A549 (cell line): ENCODE measurements at places on chromosomes 1 and 21.

DNA sequence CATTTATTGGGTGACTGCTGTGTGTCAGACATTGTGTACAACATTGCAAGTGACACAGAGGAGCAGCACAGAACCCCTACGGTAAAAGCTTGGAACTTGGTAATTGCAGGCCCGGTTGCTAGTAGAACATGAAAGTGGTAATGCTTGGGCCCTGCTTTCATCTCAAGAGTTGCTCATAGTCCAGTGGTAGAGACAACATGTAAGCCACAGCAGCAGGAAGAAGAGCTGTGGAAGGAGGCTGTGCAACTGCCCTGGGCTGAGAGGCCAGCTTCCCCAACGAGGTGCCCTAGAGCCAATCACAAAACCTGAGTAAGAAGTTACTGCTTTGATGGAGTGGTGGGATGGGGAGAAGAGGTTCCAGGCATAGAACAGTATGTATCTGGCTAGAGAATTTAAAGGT lies 18.4 kb downstream of the CNIH4 start:
- no peak for DNase-seq

DNA sequence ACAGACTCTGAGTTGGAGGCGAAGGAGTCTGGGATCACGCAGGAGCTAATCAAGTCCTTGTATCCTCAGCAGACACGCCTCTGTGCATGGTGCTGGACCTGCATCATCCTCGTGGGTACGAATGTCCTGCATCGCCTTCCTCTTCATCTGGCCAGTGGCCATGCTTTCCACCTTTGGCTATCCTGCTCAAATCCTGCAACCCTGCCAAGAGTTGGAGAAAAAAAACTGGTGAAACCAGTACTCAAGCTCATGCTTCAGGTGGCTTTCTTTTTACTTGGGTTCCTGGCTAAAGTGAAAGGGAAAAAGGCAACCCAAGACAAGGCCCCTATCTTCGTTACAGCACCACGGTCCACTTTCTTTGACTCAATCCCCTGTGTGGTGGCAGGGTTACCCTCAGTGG lies 8.9 kb downstream of the SETSIP start:
- DNase-seq = no peak

- no peak for DNase-seq
Observed at GRCh38 chr1:205030241-205030640, 12.8 kb upstream of the CNTN2 start.

DNA sequence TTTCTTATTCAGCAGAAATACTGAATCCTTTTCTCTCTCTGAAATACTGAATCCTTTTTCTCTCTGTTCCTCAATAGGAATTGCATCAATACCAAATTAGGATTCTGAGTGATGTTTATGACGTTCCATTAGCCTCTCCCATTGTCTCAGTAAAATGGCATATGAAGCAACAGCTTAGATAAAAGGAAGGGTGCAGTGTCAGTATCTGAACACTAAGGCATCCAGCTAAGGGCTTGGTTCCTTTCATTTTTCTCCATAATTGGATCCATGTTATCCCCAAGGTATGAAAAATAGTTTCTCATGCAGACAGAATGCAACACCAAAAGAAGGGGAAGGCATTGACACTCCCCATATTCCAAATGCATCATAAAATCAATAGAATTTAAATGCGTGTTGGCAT lies 61.5 kb upstream of the RAVER2 start:
- no peak for DNase-seq

- DNase-seq = no peak
Observed at GRCh38 chr1:162861101-162861500, at the start of gene CCDC190. TSS of gene CCDC190 (minus strand) at chr1:162861175. CDS start at chr1:162859646, 1,529 bp downstream.

- no peak for DNase-seq
Observed at GRCh38 chr1:27906759-27907158, 28.0 kb upstream of the SMPDL3B start.

- no peak for DNase-seq
Observed at GRCh38 chr1:9551984-9552383, 12.7 kb downstream of the SLC25A33 start.

DNA sequence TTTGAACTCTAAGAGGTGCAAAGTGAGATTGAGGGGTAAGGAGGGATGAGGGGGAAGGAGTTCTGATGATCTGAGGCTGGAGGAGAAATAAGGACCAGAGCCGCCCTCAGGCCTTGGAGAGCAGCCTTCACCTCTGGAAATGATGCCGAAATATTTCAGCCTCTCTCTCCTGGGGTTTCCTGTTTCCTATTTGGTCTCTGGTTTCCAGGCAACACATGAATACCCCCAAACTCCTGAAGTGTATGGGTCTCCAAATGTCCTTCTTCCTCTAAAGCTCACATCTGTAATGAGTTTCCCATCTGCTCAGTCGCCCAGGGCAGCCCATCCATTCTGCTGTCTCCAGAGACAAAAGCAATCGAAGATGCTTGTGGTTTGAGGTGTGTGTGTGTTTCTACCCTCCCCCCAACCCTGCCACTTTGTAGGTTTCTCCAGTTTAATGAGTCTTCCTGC lies 52.0 kb upstream of the FAM20B start:
- DNase-seq = no peak

DNA sequence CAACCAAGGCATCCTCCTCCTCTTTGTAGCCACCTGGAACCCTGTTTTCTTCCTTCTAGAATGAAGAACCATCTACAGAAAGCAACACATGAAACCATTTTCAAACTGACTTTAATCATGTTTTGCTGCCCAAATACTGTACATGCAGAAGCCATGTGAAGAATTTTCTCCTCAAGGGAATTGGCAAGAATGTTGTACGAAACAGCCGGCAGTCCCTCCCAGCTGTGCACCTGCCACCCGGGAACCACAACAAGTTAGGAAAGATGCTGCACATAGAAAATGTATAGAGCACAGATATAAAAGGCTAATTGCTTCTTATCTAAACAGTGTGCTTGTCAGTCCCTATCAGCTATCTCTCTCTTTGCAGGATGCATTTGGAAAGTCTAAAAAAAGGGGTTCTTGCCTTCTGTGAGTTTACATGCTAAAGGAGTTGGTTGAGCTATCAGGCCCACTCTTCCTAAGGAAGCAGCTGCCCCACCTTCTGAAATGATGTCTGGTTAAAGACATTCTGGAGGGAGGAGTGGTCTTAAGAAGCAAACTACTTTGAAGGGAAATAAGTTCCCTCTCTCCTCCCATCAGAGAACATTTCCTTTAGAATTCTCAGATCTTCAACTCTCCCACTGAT lies 44.8 kb downstream of the RIMS3 start:
- no peak for DNase-seq

GRCh38 chr1:169236143-169236542 lies 129.7 kb downstream of the ATP1B1 start:
- DNase-seq = no peak

GRCh38 chr1:155026588-155026987 lies 7.0 kb downstream of the DCST2 start:
- peak; percentile 57 for DNase-seq

- no peak for DNase-seq
Observed at GRCh38 chr1:53180226-53180625, 16.4 kb upstream of the CPT2 start.

DNA sequence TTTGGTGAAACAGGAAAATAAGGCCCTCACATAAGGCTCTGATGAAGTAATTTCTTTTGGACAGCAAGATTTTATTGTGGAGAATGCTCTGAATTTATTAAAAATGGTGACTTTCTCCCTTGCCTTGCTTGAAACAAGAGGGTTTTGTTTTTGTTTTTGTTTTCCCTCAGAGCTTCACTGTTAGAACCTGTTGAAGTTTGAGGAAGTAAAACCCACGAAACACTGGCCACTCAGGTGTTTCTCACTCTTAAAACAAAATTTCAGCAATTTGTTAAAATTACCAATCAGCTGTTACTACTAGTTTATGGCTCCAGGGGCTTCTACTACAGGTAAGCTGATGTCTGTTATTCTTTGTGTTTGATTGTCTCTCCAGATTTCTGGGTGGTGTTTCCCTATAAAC lies 112.6 kb upstream of the B3GALT2 start:
- no peak for DNase-seq

DNA sequence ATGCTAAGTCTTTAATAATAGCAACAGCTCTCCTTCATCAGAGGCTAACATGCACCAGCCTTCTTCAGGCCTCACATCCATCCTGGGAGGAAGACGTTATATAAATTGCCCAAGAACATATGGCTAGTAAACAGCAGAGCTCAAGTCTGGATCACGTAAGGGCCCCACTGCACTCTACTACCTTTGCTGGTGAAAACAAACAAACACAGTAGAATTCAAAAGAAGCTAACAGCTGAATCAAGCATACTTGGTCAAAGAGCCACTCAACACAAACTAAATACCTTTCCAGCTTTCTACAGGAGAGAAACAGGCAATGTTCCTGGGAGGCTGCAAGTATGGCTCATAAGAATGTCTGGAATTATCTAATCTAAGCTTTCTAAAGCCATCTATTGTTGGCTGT lies 66.0 kb downstream of the WLS start:
- DNase-seq = no peak
